ENCODE measurements at places on chromosomes 2 and 18.

DNA sequence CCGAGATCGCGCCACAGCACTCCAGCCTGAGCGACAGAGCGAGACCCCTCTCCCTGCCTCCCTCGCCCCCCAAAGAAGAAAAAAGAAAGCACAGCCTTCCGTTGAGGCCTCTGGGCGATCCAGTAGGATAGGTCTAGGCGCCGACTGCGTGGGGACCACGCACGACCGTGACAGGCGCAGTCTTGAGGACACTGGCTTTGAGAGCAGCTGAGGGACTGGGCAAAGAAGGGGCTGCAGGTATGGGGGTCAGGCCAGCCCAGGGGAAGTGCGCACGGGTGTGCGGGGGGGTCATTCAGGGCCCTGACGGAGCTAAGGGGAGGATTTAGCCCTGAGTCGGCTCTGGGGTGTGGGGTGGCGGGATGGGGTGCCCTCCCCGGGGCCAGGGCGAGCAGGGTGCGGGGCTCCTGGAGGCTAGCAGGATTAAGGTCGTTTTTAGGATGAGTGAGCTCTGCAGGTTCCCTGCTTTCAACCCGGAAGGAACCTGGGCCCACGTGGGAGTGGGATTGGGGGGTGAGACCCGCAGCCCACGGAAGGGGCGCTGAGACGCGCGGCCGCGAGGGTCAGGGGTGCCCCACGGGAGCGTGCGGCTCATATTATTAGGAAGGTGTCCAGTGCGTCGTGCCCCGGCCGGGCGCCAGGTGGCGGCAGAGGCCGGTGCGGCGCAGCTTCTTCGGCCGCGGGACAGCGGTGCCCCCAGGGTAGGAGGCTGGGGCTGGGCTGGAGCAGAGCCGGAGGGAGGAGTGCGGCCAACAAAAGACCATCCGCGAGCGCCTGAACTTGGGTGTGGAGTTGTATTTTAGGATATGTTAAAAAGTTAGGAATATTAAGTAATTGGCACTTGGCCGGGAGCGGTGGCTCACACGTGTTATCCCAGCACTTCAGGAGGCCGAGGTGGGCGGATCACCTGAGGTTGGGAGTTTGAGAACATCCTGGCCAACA lies 20.5 kb upstream of the ZNF236 start:
- DNase-seq, result peak; percentile 69

GRCh38 chr2:205011031-205011430 lies 465.8 kb downstream of the PARD3B start:
- DNase-seq, result no peak

DNA sequence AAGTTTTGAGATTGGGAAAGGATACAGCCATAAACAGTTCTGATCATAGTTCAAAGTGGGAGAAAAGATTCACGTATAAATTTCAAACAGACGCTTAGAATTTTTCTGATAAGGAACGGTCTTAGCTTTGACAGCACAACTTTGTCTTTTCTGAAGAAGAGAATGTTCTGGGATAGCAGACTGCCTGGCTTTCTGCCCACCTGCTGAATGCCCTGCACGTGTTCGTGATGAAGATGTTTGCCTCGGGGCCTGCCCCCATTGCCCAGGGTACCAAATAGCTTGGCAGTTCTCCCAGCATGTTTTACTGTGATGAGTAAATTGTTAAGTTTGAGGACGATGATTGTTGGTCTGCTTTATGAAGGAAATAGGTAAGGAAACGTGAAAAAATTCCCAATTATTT lies 4.6 kb downstream of the MRPL33 start:
- DNase-seq, result no peak

DNA sequence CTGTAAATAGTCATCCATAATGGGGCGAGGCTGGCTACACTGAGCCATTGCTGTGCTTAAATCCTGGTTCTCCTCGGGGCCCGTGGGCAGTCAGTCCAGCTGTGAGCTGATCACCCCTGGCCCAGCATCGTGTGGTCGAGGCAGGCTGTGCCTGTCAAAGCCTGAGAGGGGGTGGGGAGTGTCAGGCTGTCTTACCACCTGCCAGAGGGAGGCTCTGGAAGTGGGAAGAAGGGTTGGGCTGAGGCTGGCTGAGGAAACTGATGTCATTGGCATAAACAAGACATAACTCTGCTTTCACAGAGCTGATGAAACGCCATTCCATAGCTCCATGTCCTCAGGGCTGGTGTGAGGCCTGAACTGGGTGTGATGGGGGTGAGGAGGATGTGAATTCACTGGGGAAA lies 49.7 kb downstream of the KLHL29 start:
- DNase-seq, result no peak

DNA sequence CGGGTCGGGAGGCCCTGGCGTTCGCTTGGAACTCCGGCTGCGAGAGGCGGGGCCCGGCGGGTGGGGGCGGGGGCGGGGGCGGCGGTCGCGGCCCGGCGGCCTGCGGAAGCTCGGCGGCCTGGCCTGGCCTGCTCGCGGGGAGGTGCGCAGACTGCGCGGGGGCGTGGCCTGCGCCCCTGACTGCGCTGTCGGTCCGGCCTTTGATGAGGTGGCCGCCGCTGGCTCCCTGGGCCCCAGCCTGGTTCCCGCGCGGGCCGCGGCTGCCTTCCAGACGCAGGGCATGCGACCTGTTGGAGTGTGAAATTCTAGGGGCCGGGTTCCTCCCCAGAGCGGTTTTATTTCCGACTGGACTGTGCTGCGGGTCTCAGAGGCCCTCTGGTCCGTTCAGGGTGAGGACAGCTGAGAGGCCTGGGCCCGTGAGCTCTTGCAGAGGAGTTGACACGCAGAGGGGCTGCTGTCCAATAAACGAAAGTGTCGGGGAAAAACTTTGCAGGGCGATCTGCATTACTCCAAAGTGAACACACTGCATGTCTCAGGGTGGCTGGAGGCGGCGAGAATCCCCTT lies 629 bp downstream of the NRBP1 start:
- DNase-seq, result no peak

DNA sequence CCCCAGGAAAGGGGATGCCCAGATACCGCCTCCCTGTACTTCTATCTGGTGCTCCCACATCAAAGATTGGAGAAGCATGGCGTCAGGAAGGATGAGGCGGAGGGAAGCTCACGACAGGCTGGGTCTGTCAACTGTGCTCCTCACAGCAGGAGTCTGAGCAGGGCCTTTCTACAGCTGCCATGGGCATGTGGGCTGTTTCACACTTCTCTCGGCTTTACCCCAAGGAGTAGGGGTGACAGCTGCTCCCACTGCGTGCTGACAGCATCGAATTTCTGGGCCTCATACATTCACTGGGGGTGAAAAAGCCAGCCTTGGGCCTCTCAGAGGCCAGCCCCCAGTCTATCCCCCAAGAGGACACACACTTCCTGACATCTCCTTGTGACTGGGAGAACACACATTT lies 21.1 kb downstream of the NEURL3 start:
- DNase-seq, result no peak

- no peak for DNase-seq
These were observed 1006.1 kb upstream of the CELF4 start for GRCh38 chr18:38571651-38572050.

GRCh38 chr2:5978131-5978751 lies 286.1 kb downstream of the SOX11 start:
- no peak for DNase-seq

DNA sequence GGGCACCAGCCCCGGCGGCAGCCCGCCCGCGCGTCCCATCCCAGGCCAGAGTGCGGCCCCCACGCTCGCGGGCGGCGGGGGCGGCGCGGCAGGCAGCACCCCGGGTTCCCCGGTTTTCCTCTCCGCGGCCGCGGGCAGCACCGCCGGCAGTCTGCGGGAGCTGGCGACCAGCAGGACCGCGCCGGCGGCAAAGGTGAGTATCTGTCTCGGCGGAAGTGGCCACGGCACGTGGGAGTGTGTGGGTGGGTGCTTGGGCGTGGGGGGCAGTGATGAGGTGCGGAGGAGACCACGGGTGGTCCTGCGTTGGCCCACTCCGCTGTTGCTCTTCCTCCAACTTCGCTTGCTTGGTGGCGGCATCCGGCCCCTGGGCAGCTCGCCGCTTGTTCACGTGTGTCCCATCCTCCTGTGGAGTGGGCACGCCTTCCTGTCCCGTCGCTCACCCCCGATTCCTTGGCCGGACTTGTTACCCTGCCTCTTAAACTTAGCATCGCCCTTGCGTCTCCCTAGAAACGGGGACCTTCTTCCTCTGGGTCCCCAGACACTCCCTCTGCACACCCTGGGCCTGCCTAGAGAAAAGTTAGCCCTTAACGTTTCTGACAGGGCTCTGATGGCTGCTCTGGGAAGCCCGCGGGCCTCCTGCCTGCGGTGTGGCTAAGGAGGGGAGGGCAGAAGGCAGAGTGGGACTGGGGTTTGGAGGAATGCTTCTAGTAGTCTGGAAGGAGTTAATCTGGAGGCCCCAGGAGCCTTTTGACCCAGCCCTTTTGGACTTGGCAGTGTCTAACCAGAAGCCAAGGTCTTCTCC lies 1.1 kb downstream of the SH3RF3 start:
- no peak for DNase-seq

GRCh38 chr2:15780912-15781574 lies 159.3 kb upstream of the MYCN start:
- no peak for DNase-seq

DNA sequence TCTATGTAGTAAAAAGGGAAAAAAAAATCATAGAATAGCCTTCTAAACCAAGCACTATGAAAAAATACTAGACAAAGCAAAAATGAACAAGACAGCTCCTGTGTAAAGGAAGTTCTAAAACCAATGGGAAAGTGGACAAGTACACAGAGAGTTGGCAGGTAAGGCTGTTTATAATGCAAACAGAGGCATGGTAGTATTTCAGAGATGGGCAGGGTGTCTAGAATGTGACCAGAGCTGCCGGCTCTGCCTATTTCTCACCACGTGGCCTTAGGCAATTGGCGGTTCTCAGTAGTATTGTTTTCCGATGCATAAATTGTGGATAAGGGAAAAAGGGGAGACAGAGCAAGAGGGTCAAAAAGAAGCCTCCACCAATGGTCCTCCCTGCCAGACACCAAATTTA lies 173.6 kb downstream of the ANKRD30B start:
- no peak for DNase-seq

DNA sequence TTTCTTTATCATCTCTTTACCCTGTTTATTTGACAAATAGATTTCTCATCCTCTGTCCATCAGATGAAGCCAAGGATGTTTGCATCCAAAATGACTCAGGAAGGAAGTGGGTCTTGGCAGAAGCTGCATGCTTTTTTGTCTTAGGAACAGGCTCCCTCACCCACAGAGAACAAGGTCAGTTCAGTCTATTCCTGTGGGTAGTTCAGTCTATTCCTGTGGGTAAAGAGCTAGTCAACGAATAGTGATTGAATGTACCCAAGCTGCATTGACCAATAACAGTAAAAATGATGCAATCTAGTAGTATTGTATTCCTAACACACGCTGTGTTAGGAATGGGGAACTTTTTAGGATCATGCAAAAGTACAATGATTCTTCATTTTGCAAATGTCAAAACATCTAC lies 290.8 kb upstream of the TANK start:
- no peak for DNase-seq

Data from NCI-H446 (cell line).